NCI-H226 (cell line): ENCODE measurements at places on chromosomes 11 and 22.

DNA sequence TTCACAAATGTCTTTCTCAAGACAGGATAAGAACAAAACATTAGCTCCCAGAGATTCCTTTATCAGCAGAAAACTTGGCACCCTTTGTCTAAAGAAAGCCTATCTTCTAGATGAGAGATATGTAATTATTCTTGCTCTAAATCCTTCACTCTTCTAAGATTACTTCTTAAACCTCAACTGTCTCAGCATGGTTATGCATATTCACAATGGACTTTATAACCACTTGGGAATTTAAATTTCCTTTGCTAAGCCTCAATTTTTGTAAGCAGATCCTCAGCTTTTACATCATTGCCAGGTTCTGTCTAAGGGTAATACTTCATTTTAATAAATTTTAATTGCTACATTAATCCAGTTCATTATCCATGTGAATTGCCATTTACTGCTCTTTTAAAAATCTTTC is 433.6 kb upstream of the DDI1 start:
- no peak for DNase-seq

DNA sequence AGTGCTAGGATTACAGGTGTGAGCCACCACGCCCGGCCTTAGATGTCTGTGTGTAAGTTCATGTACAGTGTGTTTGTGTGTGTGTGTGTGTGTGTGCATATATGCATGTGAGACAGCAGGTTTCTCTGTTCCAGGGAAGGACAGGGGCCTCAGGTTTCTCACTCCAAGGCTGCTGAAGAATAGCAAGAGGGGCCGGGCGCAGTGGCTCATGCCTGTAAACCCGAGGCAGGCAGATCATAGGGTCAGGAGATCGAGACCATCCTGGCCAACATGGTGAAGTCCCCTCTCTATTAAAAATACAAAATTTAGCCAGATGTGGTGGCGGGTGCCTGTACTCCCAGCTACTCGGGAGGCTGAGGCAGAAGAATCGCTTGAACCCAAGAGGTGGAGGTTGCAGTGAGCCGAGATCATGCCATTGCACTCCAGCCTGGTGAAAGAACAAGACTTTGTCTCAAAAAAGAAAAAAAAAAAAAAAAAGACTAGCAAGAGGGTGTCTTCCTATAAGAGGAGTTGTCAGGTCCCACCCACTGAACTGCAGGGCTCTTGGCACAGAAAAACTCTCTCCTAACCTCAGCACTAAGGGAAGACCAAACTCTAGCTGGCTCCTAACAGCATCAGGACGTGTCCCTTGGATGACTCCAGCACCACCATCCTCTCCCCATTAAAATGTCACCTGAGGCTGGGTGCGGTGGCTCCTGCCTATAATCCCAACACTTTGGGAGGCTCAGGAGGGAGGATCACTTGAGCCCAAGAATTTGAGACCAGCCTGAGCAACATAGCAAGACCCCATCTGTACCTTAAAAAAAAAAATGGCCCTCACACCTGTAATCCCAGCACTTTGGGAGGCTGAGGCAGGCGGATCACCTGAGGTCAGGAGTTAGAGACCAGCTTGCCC is 40.0 kb downstream of the TST start:
- no peak for DNase-seq

DNA sequence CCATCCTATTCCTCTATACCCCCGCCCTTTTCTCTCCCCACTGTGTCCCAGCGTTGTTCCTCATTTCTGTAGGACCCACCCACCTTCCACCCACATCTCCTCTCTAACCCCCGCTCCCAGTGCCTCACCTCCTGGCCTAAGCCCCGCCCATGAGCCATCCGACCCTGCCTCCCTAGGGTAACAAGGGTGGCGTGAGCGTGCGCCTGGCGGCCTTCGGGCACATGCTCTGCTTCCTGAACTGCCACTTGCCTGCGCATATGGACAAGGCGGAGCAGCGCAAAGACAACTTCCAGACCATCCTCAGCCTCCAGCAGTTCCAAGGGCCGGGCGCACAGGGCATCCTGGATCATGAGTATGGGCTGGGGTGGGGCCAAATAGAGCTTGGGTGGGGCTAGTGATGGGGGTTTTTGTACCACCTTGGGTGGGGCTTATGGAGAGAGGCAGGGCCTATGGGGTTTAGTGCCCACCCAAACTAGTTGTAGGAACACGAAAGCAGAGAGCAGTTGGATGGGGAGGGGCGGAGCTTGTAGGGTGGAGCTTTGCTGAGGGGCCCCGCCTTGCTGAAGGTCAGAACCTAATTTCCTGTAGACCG is 4.5 kb downstream of the INPP5J start:
- no peak for DNase-seq

DNA sequence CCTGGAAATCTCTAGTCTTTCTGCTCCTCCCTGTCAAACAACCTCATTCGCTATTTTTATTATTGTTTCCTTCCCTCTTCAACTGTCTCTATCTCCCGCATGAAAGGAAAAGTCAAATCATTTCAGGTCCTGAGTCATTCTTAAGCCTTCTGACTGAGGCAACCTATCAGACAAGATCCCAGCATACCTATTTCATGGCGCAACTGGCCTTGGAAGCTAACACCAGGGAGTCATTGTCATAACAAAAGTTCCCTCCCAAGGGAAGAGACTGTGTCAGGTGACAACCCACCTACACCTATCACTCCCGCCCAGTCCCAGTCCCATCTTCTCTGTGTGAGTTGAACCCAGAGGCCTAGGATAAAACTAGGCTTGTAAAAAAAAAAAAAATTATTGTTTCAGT is 10.2 kb upstream of the ARHGAP42 start:
- DNase-seq = peak; percentile 42

- no peak for DNase-seq
These were observed 12.6 kb upstream of the MMP20 start for GRCh38 chr11:102637731-102638130.

DNA sequence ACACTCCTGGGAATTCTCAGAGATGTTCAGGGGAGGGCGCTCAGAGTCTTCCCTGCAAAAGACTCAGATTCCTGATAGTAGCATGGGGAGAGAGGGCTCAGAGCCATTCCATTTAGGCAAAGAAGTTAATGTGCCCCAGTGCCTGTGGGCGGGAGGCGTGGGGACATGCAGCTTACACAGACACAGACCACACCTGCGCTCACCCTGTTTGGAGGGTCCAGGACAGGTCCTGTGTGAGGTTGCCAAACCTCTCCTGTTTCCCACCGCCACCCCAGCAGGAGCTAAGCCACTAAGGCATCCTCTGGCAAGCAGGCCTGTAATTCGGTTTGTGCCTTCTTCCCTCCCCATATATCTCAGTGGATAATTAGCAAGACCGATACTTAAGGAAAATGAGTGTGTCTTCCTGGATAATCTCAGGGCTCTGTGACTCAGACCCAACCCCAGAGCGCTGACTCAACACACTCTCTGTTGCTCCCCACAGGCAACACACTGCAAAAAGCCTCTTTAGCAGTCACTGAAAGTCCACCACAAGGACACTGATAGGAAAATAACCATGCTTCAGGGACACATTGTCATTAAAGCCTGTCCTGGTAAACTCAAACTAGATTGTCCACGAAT is 118.9 kb upstream of the LMO1 start:
- peak; percentile 20 for DNase-seq

GRCh38 chr11:134098566-134099184 is 29.8 kb downstream of the JAM3 start:
- DNase-seq = peak; percentile 15

GRCh38 chr22:34334893-34335292 is 414.6 kb upstream of the LARGE1 start:
- no peak for DNase-seq

DNA sequence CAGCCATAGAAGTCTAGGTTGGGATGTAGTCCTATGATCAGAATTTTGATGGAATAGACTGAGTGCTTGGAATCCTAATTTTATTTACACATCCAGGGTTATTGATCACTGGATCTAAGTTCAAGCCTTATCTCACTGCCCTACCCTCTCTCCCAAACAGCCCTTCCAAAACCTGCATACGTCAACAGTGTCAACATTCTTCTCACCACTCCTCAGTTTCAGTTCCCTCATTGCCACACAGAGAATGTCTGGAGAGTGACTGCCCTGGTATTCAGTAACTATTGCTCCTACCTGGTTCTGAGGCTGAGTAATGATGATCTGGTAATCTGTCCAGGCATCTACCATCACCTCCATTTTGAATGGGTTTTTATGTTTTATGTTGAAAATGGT is 60.0 kb downstream of the GLYATL1 start:
- no peak for DNase-seq

- DNase-seq = no peak
These were observed 56.6 kb downstream of the SYT13 start for GRCh38 chr11:45229401-45230020.

- DNase-seq = no peak
These were observed 61.7 kb downstream of the CSNK2A3 start for GRCh38 chr11:11291041-11292015.

GRCh38 chr22:46145361-46145851 is 4.9 kb upstream of the PPARA start:
- no peak for DNase-seq

DNA sequence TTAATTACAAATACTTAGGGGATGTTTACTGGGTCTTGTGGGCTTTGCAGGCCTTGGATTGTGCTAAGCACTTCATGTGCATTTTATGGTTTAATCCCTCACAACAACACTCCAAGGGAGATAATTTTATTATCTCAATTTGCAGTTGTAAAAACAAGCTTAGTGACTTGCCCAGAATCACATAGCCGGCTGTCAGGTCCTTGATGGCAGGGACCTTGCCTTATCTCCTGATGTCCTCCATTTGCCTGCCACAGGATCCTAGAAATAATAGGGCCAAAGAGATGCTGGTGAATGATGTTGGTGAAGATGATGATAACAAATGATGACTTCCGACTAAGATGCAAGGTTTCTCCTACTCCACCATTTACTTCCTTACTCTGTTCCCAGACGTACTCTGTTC is 385.4 kb downstream of the TMEM135 start:
- no peak for DNase-seq

GRCh38 chr11:128116447-128116846 is 470.9 kb downstream of the ETS1 start:
- DNase-seq = no peak

GRCh38 chr22:33014621-33015020 is 43.6 kb downstream of the SYN3 start:
- no peak for DNase-seq

DNA sequence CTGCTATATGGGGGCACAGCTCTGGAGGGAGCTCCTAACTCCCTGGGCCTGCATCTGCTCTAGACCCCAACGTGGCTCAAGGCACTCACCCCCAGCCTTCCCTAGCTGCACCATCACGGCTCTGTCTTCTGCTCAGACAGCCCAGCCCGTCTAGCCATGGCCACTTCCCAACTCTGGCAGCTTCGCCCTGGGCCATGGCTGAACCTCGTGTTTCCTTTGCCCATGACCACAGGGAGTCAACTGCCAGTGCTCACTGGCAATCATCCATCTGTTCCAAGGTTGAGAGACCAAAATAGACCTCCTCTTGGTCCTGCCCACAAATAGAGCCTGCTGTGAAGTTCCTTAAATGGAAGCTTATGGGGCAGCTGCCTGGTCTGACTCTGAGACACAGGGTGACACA is 5.4 kb downstream of the LMO1 start:
- DNase-seq = no peak

GRCh38 chr11:88536616-88537265 is 199.2 kb upstream of the CTSC start:
- DNase-seq = no peak
